Erythroblast (primary cell): ENCODE measurements at places on chromosomes 16 and 17.

DNA sequence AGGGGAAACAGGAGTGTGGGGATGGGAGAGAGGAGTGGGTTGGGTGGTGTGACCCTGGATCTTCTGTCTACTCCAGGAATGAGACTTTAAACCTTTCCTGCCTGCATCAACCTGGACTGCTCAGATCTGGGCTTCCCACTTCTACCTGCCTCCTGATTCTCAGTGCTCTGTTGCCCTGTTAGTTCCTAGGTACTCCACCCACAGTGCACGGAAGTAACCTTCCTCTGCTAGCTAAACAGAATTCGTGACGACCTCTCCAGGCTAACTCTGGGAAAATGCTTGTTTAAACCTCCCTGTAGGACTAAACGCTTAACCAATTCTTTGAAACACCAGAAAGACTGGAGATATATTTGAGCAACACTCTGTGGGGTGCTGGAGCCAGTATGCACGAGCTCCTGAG lies 83.4 kb upstream of the CLEC3A start:
- no peak for DNase-seq

GRCh38 chr16:52852978-52853377 lies 199.7 kb downstream of the CHD9NB start:
- DNase-seq = no peak

DNA sequence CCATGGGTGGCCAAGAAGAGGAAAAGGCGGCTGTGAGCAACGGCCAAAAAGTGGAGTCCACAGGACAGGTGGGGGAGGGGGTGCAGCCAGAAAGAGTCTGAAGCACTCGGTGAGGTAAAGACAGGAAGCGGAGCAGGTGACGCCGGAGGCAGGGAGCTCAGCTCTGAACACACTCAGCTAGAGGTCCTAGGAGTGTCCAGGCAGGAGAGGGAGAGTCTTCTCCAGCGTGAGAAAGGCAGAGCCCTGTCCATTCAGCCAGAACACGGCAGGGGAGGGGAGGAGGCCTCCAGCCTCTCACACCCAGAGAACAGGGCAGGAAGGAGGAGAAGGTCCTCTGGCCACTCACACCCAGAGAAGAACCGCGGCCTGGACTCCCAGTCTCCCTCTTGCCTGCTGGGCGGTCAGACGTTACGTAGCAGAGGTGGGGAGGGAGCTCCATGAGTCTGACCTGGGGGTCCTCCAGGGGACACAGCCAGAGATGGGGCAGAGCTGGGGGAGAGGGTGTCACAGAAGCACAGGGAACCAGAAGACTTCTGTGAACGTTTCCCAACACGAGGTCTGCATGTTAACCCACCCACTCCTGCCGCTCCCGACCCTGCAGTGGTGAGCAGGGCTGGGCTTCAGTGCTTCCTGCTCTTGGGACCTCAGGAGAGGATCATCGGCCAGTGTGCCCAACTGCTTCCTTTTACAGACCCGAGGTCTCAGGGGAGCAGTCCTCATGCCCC lies 89.2 kb downstream of the ABR start:
- DNase-seq = no peak

- no peak for DNase-seq
Measured at GRCh38 chr16:27963471-27963965, 100.0 kb downstream of the GSG1L start.

DNA sequence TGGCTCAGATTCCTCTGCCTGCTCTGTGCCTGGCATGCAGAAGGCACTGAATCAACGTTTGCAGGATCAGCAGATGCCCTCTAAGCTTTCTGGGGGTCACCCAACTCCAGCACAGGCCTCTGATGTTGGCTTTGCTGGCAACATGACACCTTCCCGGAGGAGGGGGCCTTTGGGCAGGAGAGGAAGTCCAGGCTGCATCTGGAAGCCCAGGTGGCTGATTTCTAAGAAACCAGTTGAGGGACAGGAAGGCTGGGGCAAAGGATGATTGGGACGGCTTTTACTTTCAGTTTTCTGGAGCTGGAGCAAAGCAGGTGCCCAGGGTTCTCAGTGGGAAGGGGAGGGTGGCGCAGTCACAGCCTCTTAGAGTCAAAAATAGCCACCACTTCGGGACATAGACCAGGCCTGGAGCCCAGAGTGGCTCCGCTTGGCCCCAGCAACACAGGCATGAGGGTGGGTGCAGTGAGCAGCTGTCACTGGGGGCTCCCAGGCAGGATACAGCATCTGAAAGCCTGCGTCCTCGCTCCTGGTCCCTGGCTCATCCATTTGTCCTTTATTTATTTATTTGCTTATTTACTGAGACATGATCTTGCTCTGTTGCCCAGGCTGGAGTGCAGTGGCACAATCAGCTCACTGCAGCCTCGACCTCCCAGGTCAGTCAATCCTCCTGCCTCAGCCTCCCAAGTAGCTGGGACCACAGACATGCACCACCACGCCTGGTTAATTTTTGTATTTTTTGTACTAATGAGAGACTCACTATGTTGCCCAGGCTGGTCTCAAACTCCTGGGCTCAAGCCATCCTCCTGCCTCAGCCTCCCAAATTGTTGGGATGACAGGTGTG lies 15.1 kb downstream of the SOCS1 start:
- DNase-seq = no peak

DNA sequence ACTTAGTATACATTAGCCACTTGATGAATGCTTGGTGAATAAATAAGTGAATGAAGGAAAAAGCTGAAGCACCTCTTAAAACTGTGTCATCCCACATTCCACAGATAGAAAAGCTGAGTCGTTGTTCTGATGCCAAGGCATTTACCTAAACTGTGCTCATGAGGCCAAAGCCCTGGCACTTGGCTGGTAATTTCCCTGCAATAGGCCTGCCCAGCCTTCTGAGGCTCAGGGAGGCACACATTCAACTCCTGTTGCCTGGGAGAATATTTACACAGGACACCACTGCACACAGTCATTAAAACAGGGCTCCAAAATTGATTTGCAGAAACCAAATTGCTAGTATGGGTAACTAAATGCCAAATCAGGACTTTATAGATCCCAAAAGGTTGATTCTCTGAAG lies 333.0 kb upstream of the C16orf82 start:
- DNase-seq = no peak

- DNase-seq = peak; percentile 61
Measured at GRCh38 chr17:48998587-48999440, 1.6 kb downstream of the IGF2BP1 start.

GRCh38 chr17:79439493-79439892 lies 171.4 kb downstream of the RBFOX3 start:
- DNase-seq = no peak

DNA sequence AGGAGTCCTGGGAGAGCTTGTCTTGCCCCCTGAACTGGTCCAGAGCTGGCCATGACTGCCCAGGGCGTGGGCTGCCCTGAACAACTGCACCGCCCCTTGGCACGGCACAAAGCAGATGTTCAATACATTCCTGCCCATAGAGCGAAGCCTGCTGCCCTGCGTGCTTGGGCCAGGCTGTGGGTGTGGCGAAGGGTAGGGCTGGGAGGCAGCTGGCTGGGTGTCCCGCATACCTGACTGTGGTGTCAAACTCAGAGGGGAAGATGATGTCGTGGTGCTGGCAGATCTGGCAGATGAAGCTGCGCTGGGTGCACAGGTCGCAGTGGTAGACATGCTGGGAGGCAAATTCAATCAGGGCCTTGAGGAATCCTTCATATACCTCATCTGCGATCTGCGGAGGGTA lies 124.2 kb upstream of the SMURF2 start:
- DNase-seq = no peak

DNA sequence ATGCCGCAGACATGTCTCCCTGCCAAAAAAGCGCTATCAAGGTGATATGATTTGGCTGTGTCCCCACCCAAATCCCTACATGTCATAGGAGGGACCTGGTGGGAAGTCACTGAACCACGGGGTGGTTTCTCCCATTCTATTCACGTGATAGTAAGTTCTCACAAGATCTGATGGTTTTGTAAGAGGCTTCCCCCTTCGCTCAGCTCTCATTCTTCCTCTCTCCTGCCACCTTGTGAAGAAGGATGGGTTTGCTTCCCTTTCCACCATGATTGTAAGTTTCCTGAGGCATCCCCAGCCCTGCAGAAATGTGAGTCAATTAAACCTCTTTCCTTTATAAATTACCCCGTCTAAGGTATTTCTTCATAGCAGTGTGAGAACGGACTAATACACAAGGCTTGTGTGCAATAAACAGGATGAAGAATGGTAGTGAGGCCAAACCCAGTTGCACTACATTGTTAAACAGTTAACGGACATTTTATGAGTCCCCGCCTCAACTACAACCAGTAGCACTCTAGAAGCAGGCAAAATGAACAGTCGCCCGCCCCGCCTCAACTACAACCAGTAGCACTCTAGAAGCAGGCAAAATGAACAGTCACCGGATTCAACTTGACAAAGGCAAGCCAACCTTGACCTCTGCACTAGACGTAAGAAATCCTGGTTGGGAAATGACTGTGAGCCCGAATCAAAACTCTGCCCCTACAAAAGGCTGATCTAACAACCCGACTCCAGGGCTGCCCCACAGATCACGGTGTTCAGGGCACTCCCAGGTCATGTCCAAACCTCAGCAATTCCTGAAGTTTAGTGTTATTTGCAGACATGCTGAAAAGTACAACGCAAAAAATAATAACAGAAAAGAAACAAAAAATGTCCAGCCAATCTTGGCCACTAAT lies 26.3 kb downstream of the VPS53 start:
- DNase-seq = peak; percentile 64

DNA sequence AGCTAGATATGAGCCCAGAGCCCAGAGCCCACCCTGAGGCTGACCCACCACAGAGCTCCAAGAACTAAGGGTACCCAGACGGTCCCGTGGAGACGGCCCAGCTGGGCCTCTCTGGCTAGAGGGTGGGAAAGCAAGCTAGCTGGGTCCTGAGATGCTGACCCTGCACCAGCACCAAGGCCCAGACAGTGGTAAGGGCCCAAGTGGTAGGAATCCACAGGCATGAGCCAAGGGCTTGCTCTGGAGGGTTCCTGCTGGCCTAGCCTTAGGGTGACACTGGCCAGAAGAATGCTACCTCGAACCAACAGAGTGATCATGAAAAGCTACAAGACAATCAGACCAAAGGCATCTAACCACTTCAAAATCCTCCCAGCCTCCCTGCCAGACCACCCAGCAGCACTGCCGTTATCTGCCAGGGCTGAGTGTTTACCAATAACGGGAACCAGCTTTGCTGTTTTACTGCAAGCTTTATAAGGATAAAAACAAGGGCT lies 13.2 kb downstream of the HIC1 start:
- no peak for DNase-seq

GRCh38 chr16:72794319-72794718 lies 253.6 kb downstream of the ZFHX3 start:
- DNase-seq = no peak

GRCh38 chr17:1077581-1077985 lies 80.7 kb downstream of the TIMM22 start:
- no peak for DNase-seq

DNA sequence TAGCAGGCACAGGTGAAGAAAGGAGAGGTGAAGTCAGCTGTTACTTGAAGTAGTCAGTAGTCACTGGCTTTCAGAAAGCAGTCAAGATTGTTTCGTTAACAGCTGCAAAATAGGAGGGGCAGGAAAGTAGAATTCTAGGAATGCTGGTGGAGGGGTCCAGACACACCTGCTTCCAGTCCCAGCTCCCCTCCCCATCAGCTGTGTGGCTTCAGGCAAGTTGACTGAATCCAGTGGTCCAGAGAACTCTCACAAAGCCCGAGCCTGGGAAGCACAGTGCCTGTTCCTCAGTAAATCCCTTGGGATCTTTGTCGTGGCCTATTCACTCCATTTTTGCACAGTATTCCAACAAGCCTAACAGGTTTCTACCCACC lies 4.6 kb upstream of the SOCS1 start:
- DNase-seq = no peak

GRCh38 chr17:4004517-4005295 lies 40.5 kb upstream of the ATP2A3 start:
- peak; percentile 50 for DNase-seq

DNA sequence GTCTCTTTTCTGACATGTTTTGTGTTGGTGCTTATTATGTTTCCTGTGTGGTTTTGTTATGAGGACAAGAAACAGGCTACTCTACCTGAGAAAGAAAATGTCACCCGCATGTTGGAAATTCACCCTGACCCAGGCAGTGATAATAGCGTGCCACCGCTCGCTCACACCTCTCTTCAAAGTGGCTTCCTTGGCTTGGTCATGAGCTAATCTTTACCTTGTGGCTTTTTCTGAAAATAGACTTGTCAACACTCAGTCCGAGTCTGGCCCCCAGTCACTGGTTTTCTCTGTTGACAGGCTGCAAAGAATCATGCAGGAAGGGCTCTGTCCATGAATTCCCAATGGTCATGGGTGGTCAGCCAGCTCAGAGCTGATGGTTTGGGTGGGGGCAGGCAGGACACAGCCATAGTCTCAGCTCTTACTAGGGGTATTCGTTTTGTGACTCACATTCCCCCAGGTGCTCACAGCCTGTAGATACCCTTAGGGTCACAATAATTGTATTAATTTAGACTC lies 121.3 kb upstream of the CACNG5 start:
- DNase-seq = no peak

GRCh38 chr16:31269541-31269940 lies 9.8 kb downstream of the ITGAM start:
- DNase-seq = no peak

- no peak for DNase-seq
Measured at GRCh38 chr17:73589363-73589980, 54.8 kb downstream of the SDK2 start.

GRCh38 chr17:29929533-29930408 lies at the start of gene SSH2:
Gene SSH2, minus strand, starts transcription at chr17:29930228. Its CDS starts 228 bp downstream, at chr17:29930000.
- DNase-seq = peak; percentile 92

DNA sequence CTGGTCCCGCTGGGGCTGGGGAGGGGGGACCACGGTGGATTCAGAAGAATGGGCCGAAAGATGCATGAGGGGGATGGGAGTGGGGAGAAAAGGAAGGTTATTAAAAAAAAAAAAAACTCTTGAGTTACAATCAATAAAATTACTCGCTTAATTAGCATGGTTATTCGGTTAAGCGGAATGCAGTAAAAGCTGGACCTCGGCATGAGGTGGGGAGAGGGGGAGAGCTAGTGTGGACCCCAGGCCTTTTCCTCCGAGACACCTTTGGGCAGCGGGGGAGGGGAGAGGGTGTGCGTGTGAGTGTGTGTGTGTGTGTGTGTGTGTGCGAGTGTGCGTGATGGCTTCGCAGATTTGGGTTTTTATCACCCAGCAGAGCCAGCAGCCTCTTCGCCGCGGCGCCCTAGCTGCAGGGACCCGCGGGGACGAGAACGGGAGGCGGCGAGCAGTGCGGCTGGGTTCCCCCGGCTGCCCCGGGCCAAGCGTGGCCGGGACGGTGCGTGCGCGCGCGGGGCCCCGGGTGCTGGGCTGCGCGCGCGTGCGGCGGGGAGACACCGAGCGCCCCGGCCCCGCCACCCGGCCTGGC lies 3.7 kb downstream of the BAHCC1 start:
- no peak for DNase-seq

GRCh38 chr17:61806081-61806828 lies 57.1 kb downstream of the BRIP1 start:
- DNase-seq = no peak

- DNase-seq = no peak
Measured at GRCh38 chr17:75109046-75109406, 743 bp upstream of the ARMC7 start.

DNA sequence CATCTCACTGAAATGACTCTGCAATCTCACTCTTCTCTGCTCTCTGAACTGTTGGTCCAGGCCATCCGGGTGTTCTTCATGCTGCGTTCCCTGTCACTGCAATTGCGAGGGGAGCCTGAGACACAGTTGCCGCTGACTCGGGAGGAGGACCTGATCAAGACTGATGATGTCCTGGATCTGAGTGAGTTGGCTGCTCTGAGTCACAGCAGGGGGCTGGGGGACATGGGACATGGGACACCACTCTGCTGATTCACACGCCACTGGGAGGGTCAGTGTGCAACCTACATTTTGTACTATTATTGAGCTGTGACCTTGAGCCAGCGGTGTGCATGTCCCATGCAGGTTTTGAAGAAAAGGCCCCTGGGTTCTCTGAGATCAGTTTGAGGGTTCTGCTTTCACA lies 116.5 kb downstream of the CLEC16A start:
- DNase-seq = no peak
